ENCODE measurements at places on chromosomes 12 and 14.

- DNase-seq, result no peak
Observed at GRCh38 chr12:25655702-25656101, 102.6 kb upstream of the LMNTD1 start.

DNA sequence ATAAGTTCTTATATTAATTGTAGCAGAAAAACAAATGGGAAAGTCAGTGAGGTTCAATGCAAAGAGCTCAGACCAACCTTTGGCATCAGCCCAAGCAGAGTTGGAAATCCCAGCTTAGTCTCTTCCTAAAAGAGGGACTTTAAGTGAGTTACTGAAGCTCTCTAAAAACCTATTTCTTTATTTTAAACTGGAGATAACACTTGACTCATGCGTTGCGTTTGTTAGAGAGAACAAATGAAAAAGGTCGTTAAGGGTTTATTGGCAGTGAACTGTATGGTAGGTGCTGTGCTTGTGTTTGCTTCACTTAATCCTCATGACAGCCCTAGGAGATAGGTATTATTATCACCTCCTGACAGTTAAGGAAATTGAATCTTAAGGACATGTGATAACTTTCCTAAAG, 396.5 kb downstream of the RAD51B start:
- DNase-seq, result no peak

DNA sequence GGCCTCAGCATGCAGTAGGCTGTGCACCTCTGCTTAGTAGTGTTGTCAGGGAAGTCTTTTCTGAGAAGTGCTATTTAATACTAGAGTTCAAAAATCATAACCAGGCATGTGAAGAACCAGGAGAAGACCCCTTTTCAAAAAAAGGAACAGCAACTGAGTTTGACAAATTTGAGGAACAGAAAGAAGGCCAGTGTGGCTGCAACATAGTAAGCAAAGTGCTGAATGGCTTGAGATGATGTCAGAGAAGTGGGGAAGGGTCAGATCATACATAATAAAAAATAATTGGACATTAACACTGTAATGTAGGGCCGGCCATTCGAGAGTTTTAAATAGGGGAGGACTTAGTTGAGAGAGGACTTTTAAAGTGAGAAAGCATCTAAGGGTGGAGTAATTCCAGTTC, 11.1 kb upstream of the CNTN1 start:
- no peak for DNase-seq

GRCh38 chr12:130419116-130419515, 81.4 kb downstream of the PIWIL1 start:
- DNase-seq, result no peak

DNA sequence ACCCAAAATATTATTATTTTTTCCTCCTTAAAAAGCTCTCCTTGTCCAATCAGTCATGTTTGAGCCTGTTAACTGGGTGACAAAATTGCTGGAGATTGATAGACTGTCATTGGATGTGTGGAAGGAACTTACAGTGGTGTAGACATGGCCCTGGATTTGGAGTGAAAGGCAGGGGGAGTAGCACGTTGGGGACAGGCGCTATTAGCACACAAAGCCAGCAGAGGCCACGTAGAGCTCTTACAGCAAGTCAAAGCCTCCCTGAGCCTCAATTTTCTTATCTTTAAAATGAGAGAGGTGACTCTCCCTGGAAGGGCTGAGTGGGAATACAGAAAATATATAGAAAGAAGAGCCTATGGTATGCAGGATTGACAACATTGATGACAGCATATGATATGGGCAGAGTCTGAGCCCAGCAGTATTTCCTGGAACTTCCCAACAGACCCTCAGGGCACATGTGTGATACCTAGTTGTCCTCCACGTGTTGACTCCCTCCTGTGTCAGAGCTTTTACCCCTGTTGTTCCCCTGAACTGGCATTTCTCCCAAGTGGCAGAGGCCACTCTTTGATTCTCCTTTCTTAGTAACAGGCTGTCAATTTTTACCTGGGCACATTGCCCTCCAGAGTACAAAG, 504.9 kb downstream of the VRK1 start:
- no peak for DNase-seq

- no peak for DNase-seq
Observed at GRCh38 chr14:71138448-71139293, 231.4 kb downstream of the PCNX1 start.

DNA sequence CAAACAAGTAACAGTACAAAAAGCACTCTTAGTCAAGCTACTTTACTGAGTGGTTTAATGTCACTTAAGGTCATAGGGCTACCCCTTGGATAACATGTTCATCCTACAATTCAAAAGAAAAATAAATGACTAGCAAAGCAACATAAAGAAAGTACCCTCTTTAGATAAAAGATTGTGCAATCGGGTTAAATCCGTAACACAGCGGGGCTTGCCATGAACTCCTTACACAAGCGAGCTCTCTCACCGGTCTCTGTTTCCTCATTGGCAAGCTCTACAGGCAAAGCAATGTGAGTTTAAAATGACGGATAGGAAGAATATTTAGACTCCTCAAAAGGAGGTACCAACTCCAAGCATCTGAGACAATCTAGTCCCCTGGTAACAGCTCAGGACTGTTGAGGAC, 140.6 kb downstream of the EGLN3 start:
- DNase-seq, result no peak

- DNase-seq, result no peak
Observed at GRCh38 chr12:92341065-92341668, 195.5 kb upstream of the BTG1 start.

DNA sequence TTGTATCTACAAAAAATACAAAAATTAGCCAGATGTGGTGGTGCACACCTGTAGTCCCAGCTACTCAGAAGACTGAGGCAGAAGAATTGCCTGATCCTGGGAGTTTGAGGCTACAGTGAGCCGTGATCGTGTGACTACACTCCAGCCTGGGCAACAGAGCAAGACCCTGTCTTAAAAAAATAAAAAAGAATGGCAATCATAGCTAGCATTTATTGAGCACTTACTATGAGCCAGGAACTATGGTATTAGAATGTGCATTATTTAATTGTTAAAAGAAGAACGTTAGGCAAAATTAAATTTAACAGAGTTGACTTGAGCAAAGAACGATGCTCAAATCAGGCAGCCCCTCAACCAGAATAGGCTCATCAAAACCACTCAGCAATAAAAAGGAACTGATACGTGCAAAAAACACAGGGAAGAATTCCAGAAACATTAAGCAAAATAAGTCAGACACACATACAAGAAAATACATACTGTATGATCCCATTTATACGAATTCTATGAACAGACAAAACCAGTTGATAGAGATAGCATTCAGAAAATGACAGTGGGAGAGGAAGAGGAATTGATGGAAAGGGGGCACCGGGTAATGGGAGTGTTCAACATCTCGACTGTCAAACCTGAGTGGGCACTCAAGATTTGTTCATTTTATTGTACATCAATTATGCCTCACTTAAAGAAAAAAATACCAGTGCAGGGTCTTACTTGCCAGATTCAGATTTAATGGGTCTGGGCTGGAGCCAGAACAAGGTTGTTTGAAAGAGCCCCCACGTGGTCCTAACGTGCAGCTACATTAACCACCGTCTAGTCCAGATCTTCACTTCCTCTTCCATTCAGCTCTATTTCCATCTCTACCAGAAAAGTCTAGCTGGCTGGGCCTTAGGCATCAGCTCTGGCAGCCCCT, 8.0 kb downstream of the SCNN1A start:
- no peak for DNase-seq

GRCh38 chr14:69917287-69917686, 38.1 kb downstream of the SMOC1 start:
- no peak for DNase-seq

DNA sequence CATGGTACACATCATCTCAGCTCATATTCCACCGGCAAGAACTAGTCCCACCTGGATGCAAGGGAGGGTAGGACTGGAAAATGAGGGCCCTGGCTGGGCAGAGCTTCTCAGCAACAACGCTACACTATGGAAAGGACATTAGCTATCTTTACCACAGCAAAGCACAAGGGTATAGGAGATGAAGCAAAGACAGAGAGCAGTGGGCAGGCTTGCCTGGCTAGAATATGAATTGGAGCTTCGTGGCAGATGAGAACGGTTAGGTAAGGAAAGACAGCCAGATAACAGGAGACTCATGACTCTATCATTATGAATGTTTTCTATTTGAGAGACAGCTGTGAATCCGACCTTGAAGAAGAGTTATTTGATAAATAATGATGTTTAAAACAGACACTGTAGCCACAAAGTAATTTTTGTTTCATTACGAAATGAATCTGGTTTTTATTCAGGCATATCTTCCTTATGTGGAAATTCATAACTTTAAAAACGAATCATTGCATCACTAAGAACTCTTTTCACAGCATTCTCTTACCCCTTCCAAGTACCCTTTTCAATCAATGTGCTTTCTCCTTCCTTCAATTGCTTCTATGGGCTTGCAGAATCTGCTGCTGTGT, 59.1 kb upstream of the PCED1B start:
- DNase-seq, result no peak

DNA sequence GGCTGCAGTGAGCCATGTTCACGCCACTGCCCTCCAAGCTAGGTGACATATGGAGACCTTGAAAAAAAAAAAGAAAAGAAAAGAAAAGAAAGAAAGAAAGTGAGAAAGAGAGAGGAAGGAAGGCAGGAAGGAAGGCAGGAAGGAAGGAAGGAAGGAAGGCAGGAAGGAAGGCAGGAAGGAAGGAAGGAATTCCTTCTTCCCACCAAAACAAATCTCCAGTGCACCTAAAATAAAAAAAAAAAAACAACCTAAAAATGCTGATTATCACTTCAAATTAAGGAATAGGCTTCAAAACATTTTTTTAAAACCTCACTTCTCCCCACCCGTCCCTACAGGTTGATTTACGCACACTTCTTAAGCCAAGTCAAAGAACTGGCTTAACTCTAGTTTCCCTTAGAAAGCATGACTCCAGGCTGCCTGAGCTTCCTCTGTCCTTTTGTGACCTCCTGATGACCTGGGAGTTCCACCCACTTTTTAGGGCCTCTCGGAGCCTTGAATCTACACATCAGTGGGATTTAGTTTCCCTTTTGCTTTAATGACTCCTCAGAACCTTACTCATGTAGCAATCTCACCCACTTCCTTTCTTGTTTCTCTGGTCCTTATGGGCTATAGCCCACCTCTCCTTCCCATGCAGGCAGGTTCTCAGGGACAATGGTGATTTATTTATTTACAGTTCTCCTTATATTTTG, 18.6 kb downstream of the DUSP6 start:
- no peak for DNase-seq

DNA sequence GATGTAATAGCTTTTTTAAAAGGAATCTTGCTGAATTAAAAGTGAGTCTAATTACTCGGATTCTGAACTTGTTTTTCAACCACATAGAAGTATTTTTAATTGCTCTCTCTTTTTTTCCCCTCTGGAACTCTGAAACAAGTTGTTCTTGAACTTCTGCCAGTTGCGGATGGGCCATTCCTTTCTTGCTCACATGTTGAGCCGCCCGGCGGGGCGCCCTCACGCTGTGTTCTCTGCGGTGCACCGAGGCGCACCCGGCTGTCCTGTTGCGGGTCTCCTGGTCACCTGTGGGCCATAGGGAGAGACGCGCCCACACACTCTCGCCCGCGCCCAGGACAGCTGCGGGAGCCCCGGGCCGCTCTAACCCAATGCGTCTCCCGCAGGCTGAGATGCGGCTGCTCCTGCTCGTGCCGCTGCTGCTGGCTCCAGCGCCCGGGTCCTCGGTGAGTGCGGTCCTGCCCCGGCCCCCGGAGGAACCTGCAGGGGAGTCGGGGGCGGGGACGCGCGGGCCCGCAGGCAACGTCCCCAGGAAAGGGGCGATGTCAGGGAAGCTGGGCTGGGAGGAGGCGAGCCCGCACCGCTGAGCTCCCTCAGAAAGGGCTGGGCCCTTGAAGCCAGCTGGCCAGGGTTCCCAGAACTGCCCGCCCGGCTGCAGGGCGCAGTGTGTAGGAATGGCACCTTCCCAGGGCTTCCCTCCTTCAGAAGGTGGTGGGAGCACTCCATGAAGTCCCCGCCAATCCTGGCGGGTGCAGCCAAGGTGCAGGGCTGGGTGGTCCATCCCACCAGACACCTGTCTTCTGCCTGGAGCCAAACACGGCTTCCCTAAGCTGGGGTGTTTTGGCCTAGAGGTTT, 2.3 kb downstream of the PAPLN start:
- no peak for DNase-seq

DNA sequence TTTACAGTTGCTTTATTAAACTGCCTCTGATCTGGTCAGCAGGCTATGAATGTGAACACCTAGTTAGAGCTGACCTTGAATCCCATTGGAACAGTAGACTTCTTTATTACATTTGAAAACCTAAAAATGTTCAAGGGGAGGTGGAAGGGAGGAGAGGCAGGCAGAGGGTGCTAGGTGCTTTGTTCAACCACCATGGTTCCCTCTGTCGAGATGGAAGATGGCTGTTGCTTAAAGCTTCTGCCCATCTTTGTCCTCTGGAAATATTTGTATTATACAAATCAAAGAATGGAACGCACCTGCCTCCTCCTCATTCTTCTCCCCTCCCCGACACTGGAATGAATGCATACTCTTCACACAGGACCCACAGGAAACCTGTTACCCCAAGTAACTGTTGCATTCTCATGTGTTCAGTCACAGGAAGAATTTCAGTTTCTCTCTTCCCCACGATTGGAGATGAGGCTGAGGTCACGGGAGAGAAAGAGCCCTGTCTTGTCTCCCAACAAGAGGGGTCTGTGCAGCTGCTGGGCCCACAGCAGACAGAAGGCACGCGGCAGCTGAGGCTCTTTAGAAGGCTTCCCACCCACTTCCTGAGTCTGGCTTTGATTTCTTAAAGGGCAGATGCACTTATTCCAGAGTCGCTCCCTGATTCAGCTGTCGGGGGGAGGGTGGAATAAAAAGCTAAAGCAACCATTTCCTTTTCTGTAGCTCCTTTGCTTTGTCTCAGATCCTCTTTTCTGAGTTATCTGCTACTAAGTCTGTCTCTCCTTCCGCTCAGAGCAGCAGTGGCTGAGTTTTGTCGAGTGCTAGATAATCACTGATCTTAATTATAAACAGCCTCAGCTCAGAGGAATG, 217.9 kb upstream of the BTG1 start:
- peak; percentile 43 for DNase-seq

GRCh38 chr12:106389151-106389550, 31.6 kb downstream of the POLR3B start:
- no peak for DNase-seq

DNA sequence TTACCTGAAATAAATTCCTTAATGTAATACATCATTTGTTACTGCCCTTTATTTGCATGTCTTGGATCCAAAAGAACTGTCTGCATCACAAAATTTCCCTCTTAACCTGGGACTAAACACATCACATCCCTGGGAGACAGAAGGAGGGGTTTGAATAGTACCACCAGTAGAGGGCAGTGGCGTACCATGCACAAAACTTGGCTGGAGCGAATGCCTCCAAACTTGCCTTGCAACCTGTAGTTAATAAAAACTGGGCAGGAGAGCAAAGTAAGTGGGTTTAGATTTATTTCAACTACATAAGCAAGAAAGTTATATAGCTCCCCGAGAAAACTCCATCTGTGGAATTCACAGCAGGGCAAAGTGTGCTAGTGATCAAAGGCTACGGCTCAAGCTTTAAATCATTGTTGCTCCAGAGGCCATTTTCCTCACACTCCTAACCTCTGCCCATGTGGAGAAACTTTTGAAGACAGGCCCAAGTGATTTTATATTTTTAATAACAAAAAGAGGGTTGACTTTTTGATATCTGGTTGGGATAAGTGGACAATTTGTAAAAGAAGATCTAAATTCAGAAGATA, 1176.7 kb upstream of the SEL1L start:
- DNase-seq, result no peak
